ENCODE measurements at places on chromosomes 11 and 22.

DNA sequence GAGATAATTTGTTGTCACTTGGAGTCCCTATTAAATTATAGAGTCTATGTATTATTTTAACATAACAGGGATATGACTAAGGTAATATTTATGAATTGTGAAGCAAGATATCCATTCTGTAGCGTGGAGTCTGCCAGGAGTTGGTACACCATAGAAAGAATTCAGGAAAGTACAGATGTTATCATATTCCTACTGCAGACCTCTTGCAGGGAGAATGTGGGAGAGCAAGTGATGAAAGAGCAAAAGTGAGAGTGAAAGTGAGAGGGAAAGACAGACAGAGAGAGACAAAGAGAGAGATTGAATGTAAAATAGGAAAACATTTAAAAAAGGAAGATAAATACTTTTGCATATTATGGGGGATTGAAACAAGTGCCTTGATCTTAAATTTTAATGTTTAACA is 468.8 kb downstream of the CNTN5 start:
- no peak for DNase-seq

GRCh38 chr11:12275818-12276217 is 101.6 kb upstream of the PARVA start:
- DNase-seq = no peak

- DNase-seq = no peak
Observed at GRCh38 chr11:41983475-41983874, 524.0 kb upstream of the LRRC4C start.

GRCh38 chr11:132054822-132055221 is 684.4 kb downstream of the NTM start:
- no peak for DNase-seq

- DNase-seq = no peak
Observed at GRCh38 chr22:37461961-37462360, 24.2 kb downstream of the MFNG start.

DNA sequence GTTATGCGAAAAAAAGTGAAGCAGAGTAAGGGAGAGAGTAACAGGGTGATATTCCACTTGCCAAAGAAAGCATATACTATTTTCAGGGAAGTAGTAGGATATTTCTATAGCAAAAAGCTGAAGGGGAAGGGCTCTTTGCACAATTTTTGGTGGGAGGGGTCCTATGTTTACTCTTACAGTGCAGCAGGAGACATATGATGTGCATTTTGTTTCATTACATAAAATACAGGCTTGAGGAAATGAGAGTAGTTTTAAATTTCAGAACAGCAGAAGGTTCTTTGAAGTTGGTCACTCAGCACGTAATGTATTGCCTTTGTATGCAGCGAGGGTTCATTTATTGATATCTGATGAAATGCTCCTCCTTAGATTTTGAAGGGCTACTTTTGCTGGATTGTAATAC is 3.1 kb upstream of the PIK3IP1 start:
- no peak for DNase-seq

DNA sequence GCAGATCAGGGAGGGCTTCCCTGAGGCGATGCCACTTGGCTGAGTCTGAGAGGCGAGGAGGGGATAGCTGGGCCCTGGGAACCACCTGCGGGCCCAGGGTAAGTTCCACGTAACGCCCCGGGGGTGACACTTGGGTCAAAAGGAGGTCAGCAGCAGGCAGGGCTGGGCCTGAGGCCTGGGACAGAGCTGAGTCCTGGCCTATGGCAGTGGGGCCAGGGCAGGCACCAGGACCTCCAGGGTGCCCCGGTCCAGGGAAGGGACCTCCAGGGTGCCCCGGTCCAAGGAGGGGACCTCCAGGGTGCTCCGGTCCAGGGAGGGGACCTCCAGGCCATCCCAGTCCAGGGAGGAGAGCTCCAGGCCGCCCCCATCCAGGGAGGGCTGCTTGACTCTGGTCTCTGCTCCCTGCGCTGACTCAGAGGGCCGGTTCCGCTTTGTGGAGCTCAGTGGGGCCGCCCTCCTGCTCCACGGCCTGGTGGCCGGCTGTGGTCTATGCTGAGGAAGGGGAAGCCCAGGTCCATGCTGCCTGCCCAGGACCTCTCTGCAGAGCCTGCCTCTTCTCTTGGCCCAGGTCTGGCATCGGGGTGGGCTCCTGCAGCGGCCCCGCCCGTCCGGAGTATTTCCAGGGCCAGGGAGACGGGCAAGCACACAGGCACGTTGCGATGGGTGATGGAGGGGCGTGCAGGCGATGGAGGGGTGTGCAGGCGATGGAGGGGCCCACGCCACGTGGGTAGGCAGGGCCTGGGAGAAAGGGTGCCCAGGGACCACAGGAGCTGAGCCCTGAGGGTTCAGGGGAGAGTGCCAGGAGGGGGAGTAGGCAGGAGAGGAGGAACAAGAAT is 19.5 kb upstream of the WNT7B start:
- DNase-seq = no peak

- DNase-seq = no peak
Observed at GRCh38 chr22:23284504-23285033, 104.3 kb downstream of the BCR start.
